ENCODE measurements at places on chromosomes 4 and X.

GRCh38 chr4:128311659-128312403, 24.2 kb upstream of the PGRMC2 start:
- DNase-seq = no peak

GRCh38 chr4:39889226-39889625, 88.5 kb downstream of the PDS5A start:
- DNase-seq = no peak

GRCh38 chrX:74536152-74536831, 78.1 kb downstream of the RLIM start:
- peak; percentile 9 for DNase-seq

- DNase-seq = no peak
Observed at GRCh38 chr4:168860827-168861226, 149.2 kb downstream of the CBR4 start.

DNA sequence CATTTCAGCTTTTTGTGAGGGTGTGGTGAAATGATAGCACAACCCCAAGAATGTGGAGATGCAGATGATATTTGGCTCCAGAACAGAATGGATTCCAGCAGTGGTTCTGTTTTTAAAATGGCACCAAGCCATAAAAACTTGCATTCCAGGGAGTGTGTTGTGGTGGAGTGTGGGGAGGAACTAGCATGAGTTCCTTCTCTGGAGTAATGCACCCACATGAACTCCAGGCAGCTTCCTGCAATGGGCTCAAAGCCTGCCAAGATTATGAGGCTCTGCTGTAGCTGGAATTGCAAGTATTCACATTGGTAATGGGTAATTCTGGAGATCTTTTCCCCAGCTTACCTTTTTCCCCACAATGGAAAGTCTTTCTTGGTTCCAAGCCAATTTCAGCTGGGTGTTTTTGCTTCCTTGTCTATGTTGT, 161.4 kb downstream of the RAB28 start:
- DNase-seq = no peak

GRCh38 chrX:119477812-119478232, 9.6 kb downstream of the SLC25A5 start:
- no peak for DNase-seq

- no peak for DNase-seq
Observed at GRCh38 chr4:92104506-92104905, 199.3 kb upstream of the GRID2 start.

DNA sequence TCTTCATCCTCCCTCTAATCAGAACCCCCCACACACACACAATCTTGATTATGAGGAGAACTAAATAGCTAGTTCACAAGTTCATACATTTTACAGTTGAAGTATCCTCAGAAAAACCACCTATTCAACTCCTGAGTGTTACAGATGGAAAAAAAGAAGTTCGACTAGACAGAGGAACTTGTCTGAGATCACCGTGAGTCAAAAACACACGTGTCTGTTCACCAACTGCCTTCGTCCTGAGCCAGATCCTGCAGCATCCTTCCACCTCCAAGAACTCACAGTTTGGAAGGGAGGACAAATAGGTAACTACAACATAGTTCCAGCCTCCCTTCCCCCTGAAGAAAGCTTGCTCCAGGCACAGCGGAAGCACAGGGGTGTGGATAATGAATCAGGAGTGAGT, 19.0 kb upstream of the IRAK1 start:
- DNase-seq = no peak

- no peak for DNase-seq
Observed at GRCh38 chr4:147984065-147984777, 252.3 kb downstream of the ARHGAP10 start.

DNA sequence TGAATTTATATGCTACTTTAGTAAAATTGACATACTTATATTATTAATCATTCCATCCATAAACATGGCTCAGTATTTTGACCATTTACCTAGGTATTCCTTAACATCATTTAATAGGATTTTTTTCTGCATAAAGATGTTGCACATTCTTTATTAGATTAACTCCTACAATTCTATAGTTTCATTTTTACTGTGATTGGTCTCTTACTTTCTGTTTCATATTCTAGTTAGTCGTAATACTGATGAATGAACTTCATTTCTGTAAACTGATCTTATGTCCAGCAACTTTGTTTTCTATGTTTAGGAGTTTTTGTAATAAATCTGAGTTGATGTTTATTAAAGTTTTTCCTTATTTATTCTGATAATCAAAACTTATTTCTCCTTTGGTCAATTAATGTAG, 278.2 kb upstream of the CXXC4 start:
- no peak for DNase-seq

DNA sequence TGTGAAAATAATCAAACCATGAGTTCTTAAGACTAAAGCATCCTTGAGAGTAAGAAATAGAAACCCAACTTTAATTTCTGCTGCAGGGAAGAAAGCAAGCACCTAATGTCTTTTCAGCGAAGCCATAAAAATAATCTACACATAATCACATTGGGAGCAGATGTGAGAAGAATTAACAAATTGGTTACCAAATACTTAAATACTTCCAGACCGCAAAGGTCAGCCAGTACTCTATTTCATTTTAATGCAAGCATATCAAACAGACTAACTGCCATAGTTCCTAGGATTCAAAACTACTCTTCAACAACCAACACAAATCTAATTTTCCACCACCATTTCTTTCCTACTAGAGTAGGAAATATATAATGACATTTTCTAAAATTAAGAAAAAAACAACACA, 144.8 kb upstream of the SLIT2 start:
- no peak for DNase-seq

DNA sequence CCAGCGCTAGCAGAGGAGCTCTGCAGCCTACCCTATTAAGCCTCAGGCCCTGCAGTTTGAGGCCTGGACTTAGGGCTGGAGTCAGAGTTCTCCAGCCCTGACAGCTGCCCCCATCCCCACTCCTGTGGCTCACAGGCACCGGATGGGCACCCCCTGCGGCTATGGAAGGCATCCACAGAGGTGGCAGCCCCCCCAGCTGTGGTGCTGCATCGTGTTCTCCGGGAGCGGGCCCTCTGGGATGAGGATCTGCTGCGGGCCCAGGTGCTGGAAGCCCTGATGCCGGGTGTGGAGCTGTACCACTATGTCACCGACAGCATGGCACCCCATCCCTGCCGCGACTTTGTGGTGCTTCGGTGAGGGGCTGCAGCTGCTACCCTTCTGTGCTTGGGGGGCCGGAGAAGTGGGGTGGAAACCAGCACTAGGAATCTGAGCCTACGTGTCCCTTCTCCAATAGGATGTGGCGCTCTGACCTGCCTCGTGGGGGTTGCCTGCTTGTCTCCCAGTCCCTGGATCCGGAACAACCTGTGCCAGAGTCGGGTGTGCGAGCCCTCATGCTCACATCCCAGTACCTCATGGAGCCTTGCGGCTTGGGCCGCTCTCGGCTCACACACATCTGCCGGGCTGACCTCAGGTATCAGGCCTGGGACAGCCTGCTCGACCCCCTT, 76.2 kb downstream of the STARD8 start:
- DNase-seq = no peak

- DNase-seq = no peak
Observed at GRCh38 chr4:151806511-151806927, 45.7 kb upstream of the GATB start.

DNA sequence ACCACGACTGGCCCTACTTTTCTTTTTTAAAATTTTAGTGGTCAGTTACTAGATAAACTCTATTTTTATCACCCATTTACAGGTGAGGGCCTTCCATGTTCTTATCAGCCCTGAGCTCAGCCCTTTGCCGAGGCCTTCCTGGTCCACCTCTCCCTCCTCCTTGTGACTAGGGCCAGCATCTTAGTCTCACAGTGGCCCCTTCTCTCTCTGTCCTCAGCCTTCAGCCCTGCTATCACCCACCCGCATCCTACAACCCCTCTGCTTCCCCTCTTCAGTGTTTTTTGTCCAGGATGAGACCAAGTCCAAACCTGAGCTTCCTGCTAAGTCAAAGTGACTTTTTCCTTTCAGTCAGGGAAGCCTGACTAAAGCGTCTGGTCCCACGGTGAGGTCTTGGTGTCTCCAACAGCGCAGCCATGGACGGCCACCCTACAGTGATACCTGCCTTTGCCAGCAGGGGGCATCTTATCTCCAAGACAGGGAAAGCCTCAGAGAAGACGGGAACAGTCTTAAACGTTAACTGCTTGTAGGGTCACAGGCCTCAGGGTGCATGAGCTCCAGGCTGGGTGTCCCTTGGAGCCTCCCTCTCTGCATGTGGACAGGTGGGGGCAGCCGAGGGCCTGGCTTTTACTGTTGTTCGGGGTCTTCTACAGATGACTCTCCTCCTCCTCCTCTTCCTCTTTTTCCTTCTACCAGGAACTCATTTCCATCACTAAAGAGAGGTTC, 11.7 kb upstream of the GAGE10 start:
- DNase-seq = peak; percentile 58

- no peak for DNase-seq
Observed at GRCh38 chr4:60384516-60384915, 815.6 kb upstream of the ADGRL3 start.

- no peak for DNase-seq
Observed at GRCh38 chr4:7347981-7348380, 86.7 kb downstream of the PSAPL1 start.

- DNase-seq = no peak
Observed at GRCh38 chr4:57147335-57148060, 37.3 kb upstream of the IGFBP7 start.

- DNase-seq = no peak
Observed at GRCh38 chrX:128309311-128309710, 257.1 kb upstream of the ACTRT1 start.

DNA sequence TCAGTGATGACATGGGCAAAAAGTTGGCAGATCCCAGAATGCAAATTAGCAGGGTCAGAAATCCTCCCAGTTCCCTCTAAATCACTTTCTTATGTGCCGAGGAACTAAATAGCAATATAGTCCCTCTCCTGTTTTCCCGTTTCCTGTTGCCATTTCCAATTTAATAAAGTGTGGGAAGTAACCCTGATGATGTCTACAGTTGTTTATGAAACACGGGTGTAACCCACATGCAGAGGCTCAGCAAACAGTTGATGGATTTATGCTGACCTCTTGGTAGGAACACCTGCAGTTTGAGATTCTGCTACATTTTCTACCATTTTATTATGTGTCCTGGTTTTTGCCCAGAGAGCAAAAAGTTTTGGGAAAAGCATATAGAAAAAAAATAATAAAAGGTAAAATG, 56.7 kb downstream of the FGFBP1 start:
- no peak for DNase-seq

- no peak for DNase-seq
Observed at GRCh38 chr4:140302151-140302859, 71.1 kb upstream of the SCOC start.

- no peak for DNase-seq
Observed at GRCh38 chrX:104502460-104502859, 63.5 kb upstream of the IL1RAPL2 start.

DNA sequence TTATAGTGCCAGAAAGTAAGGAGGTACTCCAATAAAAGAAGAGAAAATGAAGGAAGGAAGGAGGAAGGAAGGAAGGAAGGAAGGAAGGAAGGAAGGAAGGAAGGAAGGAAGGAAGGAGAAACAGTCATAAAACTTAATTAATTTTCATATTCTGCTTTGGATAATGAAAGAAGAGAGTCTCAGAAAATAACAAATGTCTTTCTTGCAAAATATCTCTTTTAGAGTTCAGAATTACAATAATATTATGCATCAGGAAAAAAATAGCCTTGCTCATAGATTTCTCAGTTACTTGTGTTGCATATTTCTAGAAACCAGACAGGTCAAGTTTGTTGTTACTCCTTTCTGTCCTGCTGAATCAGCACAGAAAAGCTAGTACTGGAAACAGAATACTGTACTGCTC, 130.1 kb upstream of the DKK2 start:
- no peak for DNase-seq

DNA sequence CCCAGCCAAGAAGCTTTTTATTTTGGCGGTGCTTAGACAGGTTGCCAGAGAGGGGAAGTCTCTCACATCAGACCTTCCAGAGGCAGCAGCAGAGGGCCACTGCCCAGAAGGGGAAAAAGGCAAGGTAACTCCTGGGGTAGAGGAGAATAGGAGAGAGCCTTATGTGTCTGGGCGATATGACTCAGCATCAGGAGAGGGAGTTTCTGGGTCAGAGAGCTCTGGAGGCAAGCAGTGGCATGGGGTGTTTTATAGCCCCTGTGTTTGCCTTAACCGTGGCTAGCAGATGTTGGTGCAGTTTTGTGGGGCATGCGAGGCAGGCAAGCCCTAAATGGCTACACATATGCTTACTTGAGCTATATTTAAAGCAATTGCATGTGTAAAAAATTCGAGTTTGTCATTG, 8.3 kb upstream of the ZXDB start:
- no peak for DNase-seq

- DNase-seq = no peak
Observed at GRCh38 chr4:39525822-39526690, 1.2 kb downstream of the UGDH start.

GRCh38 chr4:79851625-79852304, 221.3 kb downstream of the ANTXR2 start:
- no peak for DNase-seq

DNA sequence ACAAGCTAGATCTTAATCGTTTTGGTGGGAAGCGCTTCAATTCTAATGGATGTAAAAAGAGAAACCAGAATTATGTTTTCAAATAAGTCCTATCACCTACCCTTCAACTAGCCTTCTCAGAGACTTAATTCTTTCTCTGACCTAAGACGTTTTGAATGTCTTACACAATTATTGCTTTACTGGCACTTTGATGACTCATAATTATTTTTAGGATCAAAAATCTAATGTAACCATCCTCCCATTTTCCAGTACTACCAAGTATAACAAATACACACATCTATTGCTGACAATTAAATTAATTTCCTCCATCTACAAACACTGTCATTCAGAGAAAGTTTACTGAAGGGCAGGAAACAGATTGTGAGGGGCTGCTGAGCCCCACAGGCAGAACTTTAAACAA, 108.6 kb downstream of the PPP3CA start:
- DNase-seq = no peak

DNA sequence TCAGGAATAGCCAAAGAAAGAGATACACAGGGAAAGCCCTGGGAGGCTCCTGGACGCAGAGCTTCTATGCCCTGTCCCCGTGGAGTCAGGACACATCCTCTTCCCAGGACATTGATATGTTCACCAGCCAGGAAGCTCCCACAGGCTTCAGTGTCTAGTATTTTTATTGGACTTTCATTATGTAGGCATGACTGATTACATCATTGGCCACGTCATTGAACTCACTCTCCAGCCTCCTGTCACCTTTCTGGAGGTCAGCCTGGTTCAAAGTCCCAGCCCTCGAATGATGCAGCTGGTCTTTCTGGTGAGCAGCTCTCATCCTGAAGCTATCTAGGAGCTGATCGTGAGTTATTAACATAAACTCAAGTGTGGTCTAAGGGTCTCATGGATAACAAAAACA, 104.1 kb downstream of the CPEB2 start:
- no peak for DNase-seq

- DNase-seq = no peak
Observed at GRCh38 chrX:44731160-44731559, 112.7 kb upstream of the DUSP21 start.

GRCh38 chr4:15034071-15034764, 31.9 kb downstream of the CPEB2 start:
- no peak for DNase-seq

DNA sequence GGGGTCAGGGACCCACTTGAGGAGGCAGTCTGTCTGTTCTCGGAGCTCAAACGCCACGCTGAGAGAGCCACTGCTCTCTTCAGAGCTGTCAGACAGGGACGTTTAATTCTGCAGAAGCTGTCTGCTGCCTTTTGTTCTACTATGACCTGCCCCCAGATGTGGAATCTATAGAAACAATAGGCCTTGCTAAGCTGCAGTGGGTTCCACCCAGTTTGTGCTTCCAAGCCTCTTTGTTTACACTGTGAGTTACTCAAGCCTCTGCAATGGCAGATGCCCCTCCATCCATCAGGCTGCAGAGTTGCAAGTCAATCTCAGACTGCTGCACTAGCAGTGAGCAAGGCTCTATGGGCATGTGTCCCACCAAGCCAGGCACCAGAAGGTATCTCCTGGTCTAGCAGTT, 158.1 kb downstream of the DTHD1 start:
- DNase-seq = no peak

Data from stimulated activated naive CD4-positive, alpha-beta T cell treated with Interleukin-2 at 50 U/mL for 16 hours (primary cell).